ENCODE measurements at places on chromosomes 3 and 15.

- DNase-seq, result peak; percentile 40
Observed at GRCh38 chr3:120182613-120183511, 88.6 kb upstream of the GSK3B start.

DNA sequence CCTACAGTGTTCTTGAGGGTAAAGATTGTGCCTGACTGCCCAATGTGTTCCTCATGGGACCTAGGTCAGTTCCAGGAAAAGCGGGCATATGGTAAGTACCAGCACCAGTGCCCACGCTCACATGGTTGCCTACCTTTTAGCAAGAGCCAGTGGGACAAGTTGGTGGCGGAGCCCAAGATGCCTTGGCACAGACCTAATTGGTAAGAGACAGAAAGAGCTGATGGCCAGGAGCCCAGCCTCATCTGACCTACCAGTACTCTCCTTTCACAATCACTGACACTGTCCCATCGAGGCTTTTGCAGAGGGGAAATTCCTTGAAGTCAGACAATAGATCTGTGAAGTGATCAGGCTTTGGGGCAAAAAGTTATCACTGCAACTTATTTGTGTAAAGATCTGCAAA, 98.4 kb upstream of the BCL6 start:
- no peak for DNase-seq

DNA sequence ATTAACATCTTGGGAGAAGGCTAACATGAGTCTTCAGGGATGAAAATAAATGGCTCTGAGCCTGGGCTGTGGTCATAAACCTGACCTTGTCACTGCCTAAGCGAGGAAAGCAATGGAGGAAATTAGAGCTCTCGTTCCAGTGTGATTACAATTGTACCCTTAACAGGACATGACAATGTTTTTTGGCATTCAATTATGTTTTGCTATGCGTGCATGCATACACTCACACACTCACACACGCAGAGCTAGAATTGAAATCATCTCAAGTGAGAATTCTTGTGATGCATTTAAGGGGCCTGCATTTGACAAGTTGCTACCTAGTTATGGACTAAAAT, 24.1 kb downstream of the ZNF80 start:
- DNase-seq, result no peak

DNA sequence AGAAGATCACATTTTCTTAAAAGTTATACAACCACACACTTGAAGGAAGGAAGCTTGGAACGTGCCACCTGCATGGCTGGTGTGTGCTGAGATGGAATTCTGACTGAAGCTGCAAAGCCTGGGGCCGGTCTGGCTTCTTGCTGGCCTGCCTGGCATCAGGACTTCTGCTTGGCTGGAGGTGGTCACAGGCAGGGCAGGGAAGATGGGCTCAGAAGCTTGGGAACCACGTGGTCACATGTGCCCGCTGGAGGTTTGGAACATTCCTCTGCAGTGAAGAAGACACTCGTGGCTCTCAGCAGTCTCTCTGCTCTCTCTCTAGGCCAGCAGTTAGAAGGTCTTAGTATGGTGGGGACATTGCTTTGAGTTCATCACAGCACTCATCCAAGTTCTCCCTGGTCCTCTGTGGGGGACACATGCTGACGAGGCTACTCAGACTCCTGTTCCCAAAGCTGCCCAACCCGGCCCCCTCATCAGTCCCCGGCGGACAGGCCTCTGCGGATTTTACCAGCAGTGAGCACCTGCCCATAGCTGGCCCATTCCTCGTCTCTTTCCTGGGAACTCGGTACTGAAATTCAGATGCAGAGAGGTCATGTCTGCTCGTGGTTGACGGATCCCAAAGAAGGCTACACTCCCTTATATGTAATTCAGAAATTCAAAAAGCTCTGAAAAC, 229.0 kb downstream of the ADAMTS17 start:
- no peak for DNase-seq

GRCh38 chr3:18445401-18446148, 20.4 kb upstream of the SATB1 start:
- DNase-seq, result no peak

DNA sequence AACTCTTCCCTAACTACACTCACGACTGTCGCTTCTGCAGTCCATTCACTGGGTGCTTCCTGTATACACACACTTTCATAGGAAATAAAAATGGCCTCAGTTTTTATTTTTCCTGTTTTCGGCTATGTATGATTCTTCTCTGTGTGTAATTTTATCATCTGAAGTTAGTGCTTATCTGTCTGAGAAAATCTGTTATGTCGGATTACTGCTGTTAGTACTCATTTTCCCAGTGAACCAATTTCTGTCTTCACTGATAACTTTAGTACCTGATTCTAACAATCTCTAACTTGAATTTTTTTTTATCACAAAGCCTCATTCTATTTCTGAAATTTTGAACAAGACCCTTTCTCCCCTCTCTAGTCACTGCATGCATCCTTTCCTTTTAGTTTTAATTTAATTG, 20.9 kb downstream of the RAB5A start:
- DNase-seq, result no peak

DNA sequence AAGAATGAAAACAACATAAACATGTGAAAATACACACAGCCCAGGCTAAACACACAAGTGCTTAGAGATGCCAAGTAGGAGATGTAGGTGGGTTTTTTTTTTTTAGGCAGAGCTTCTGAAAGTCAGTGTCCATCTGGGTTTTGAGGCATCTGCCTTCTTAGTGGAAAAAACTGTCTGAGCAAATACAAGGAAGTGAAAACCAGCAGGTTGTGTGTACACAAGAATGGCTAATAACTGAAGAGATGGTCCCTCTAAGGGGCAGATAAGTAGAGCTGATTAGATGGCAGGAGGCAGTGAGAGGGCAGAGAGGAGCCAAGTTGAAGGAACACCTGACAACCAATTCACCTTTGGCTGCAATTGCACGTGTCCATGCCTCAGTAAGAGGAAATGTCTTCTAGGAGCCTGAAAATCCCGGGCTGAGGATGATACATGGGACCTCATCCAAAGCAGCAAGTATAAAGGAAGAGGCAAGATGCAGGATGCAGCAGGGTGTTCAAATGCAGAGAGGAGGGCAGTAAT, 34.9 kb downstream of the CYP19A1 start:
- DNase-seq, result no peak

DNA sequence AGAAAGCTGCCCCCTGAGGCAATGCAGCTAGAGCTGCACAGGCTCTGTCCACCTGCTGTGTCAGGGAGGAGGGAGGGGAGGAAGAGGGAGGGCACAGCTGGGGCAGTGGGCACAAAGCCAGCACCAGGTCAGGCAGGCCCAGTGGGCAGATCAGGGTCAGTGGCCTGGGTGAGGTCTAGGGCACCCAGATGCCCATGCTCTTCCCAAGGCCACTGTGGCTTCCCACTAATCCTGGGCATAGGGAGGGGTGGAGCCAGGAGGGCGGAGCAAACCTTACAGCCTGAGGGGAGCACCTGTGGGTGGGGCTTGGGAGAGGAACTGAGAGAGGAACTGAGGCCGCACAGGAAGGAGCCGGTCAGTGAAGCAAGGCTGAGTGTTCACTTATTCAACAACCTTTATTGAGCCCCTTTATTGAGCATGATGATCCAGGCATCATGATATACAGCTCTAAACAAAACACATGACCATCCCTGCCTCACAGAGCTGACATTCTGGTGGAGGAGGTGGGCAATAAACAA, 55.0 kb downstream of the RHCG start:
- DNase-seq, result peak; percentile 23

DNA sequence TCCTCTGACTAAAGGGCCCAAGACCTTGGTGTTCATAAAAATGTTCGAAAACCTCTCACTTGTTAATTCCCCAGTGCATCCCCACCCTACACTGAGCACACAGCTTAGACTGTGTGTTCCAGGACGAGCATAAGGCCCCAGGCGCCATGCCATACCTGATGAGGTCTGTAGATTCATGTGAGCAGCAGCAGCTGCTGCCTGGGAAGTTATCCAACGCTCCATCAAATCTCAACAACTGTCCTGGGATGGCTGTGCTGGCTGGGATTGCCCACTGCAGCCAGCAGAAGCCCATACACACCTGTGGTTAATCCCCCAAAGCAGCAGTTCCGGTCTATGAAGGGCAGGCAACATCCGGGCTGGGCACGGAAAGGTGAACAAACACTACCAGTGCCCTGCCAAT, 391.2 kb downstream of the IL20RB start:
- no peak for DNase-seq

DNA sequence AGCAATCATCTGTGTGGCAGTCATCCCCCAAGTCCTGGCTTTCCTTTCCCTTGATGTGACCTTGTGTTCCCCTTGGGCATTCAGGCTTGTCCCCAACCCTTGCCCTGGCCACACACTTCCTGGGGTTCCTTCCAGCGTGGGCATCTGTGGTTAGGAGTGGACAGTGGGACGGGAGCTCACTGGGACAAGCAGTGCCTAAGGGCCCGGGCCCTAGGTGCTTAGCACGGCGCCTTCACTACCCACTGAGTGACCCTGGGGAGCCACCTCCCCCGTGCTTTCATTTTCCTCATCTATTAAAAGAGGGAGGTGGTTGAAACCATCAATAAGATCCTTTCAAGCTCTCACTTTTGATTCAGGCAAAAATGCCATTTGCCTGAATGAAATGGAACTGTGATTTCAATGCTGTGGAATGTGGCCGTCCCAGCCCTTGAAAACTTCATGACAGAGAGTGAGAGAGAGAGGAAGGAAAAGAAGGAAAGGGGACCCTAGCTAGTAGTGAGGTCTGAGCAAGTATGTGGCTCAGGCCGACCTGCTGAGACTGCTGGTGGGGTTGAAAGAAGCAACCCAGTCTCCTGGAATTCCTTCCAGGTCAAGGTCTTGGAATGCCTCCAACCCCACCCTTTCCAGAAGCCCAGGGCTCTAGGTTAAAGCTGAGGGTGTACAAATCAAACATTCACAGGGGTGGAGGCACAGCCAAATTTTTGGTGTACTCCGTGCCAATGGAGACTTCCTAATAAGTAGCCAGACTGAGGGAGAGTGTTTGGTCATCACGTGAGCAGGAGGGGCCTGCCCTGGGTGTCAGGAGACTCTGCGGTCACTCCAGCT, 302.9 kb downstream of the TLE3 start:
- peak; percentile 63 for DNase-seq

- no peak for DNase-seq
Observed at GRCh38 chr3:157465741-157466140, 29.1 kb downstream of the PTX3 start.

DNA sequence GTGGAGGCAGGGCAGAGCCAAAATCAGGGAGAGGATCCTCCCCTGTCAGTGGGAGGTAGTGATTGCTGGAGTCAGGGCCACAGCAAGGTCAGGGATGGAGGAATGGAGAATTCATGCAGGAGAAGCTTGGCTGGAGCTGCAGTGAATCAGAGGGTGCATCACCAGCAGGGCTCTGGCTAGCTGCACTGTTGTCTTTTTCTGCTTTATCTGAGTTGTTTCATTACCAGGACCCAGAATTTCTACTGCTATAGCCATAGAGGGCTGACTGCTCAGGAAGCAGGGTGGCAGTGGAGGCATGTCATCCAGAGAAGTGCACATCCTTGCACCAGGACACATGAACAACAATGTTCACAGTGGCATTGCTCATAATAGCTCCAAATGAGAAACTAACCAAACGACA, 113.5 kb upstream of the GALNT15 start:
- DNase-seq, result no peak

- DNase-seq, result no peak
Observed at GRCh38 chr3:179961071-179961702, 75.5 kb downstream of the PEX5L start.

DNA sequence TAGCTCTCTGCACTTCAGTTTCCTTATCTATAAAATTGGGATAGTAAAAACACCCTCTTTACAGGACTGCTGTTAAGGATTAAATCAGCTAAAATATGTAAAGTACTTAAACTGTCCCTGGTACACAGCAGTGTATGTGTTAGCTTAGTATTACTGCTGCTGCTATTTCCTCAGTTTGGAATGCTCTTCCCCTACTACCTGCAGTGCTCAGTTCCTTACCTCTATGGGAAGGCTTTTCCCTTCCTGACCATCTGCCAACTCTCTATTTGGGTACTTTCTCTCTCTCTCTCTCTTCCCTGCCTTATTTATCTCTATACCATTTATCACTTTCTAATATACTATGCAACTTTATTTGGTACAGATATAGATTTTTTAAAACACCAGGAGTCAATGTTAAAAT, 26.5 kb downstream of the KPNA4 start:
- no peak for DNase-seq

- peak; percentile 41 for DNase-seq
Observed at GRCh38 chr3:4906107-4906621, 73.1 kb upstream of the BHLHE40 start.

- DNase-seq, result no peak
Observed at GRCh38 chr15:83918011-83918410, 264.1 kb downstream of the ADAMTSL3 start.

GRCh38 chr3:25692341-25692740, 27.6 kb upstream of the TOP2B start:
- no peak for DNase-seq

DNA sequence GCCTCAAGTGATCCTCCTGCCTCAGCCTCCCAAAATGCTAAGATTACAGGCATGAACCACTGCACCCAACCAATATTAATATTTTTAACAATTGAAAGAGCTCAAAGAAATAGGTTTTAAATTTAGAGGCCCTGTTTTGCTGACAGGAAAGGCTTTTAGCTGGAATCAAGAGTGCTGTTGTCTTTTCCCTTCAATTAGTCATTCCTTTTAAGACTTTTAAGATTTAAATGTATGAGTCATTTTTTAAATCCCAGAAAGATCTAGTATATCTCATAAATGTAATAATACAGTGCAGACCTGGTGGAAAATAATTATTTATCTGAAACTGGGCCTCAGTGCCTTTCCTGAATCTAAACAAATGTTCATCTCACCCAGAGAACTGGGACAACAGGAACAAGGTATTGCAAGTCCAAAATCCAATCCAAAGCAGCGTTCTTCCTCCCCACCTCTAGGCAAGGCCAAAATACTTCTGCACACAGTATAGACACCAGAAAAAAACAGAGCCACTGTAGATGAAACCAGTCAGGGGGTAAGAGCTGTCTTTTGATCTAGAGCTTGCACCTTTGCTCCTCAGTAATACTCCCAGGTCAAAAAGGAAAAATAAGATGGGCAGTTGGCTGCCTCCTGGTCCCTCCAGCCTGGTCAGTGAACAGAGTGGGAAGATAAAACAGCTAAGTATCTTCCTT, 14.4 kb downstream of the AGTR1 start:
- DNase-seq, result no peak

- no peak for DNase-seq
Observed at GRCh38 chr3:94612631-94613030, 549.8 kb downstream of the NSUN3 start.

GRCh38 chr15:42033214-42033873, 12.5 kb upstream of the PLA2G4E start:
- DNase-seq, result no peak

GRCh38 chr15:98977441-98977840, 30.2 kb downstream of the PGPEP1L start:
- DNase-seq, result no peak

DNA sequence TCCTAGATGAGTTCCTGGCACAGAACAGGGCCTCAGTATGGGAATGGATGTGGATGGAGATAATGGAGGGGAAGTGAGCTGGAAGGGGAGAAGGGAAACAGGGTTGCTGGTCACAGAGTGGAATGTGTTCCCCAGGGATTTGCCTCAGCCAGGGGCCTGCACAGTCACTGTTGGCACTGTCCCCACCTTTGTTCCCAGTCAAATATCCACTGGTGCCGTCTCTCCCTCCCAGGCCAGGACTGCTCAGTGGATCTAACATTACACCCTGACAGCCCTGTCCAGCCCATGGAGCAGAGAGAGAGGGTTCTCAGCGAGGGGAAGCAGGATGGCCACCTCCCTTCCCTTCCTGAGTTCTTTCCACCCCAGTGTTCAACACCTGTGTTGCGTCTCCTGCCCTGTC, 1.5 kb upstream of the PPP1R2 start:
- no peak for DNase-seq

GRCh38 chr3:152375546-152375945, 106.8 kb downstream of the MBNL1 start:
- DNase-seq, result no peak

GRCh38 chr3:167863811-167864551, 128.5 kb downstream of the SERPINI1 start:
- no peak for DNase-seq
